ENCODE measurements at places on chromosomes 12 and 14.

GRCh38 chr14:63421226-63421625 is 102.5 kb upstream of the GPHB5 start:
- no peak for DNase-seq

DNA sequence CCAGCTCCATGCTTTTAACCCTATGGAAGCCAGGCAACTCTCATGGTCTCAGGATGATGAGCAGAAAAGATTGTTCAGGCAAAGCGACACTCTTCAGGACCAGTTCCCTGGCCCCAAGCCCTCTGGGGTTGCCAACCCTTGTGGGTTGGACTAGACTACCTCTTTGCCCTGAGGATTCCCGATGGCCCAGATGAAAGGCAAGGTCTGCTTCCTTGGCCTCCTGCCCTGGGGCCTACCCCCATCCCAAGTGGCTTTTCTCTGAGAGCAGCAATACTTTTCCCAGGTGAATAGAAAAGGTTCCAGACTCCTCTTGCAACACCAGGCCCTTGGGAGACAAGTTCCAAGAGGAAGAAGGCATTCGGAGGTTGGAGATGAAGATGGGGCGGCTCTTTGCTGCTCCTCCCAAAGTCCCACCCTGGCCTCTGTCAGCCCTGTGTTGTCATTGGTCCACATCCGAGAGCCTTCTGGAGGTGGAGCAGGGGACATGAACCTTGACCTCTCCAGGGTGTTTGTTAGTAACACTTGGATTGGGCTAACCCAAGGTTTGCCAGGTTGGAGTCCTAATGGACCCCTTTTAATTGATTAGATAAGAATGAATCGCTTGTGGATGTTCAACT is 131.1 kb downstream of the GCH1 start:
- no peak for DNase-seq

GRCh38 chr14:37056473-37056872 is 115.9 kb downstream of the SLC25A21 start:
- no peak for DNase-seq

DNA sequence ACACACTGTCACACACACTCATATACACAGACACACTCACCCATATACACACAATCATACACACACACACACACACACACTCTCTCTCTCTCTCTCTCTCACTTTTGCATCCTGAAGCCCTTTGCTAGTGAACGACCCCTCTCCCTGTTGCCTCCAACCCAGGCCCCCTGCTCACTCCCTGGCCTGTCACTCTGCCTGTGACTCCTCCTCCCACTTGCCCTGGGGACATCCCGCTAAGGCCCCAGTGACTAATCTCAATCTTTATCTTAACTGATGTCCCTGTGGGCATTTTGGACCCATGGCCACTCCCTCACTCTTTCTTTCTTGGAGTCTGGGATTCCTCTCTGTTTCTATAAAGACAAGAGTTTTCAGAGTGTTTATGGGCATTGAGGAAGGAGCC is 10.9 kb upstream of the DLK1 start:
- DNase-seq: no peak

DNA sequence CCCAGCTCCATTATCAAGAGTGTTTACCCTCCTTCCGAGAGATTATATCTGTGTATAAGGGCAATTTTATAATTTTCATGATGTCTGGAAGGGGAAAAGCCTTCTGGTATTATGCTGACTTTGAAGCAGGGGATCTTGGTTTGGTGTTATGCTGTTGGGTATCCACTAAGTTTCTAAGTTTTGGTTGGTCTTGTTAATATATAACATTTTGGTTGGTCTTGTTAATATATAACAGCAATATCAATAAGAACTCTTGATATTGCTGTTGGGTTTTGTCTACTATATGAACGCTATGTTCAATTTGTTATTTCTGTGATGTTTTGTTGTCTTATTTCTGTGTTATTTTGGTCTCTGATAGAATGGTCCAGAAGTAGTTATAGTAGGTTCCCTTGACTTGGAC is 349.2 kb upstream of the LRFN5 start:
- no peak for DNase-seq

DNA sequence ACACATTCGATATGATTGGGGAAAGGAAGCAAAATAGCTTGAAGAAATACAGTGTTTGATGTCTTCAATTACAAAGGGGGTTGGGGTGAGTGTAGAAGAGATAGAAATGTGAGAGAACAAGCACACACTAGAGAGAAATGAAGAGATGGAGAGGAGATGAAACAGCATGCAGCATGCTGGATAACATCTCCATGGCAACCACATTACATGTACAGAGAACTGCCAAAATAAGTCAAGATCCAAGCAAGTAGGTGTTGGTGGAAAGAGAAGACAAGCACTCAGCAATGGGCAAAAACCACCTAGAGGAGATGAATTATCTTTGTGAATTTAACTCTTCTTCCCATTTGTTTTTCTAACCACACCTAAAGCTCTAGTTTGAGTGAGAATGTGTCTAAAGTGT is 289.8 kb downstream of the GRIN2B start:
- no peak for DNase-seq

DNA sequence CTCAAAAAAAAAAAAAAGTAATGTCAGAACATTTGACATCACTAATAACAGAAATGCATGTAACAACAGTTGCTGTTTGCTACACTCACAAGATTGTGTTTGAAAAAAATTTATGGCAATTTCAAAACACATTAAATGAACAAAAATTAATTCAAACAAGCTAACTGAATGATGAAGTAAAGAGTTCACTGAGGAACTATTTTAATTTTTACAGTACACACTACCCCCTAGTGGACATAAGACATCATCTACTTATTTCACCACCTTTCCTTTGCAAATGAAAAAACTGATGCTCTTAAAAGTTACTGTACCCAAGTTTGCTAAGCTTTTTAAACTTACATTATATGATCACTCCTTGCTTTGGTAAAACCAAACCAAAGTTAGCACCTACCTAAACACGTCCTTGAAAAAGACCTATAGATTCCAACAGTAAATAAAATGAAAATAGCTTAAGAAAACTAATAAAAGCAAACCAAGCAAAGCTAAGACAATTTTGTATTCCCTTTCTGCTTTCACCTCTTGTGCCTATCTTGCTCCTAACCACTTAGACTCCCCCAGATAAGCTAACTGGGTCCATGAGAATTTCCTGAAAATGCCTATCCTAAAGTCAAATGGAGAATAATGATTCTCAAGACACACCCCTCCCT is 22.2 kb downstream of the UBE2N start:
- no peak for DNase-seq

DNA sequence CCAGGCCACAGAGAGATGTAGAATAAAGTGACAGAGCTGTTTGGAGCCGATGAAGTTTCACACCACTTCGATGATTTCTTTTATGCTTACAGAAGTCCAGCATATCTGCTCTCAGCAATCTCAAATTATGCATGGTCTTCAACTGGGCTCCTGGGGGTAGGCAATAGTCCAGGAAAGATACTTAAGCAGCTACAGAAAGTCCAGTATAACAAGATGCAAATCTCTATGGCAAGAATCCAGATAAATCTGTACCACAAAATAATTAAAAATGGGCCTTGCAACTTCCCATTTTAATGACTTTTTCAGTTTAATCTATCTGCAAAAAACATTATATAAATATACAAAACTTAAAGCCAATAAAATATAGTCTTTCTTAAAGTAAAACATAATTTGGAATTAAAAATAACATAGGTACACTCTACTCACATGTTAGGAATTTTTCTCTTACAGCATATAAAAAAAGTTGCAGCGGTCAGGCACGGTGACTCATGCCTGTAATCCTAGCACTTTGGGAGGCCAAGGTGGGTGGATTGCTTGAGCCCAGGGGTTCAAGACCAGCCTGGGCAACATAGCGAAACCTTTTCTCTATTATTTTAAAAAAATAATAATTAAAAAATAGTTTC is 20.5 kb upstream of the RAD51AP1 start:
- no peak for DNase-seq

DNA sequence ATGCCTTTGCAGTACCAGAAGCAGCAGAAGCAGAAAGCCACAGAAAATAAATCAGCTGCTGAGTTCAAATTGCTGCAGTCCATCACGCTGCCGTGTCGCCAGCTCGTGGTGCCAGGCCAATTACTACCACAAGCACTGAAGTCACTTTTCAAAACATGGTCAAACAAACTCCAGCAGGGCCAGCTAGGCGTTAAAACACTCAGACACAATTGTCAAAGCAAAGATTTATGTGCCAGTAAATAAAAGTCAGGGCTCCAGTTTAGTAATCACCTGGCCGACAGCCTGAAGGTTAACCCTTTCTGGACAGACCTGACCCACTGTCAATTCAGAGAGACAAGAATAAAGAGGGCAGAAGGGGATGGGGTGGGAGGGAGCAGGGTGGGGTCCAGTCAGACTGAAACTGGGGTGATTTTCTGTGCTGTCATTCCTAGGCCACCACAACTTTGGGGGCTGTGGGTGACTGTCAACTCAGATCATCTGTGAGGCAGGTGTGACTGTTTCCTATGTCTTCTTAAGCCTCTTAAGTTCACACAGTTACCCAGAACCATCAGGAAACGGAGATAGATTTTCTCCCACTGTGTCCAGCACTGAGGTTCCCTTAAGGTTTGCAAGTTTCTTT is 109.8 kb upstream of the FUT8 start:
- DNase-seq: no peak

GRCh38 chr14:51860825-51861499 is 550 bp downstream of the GNG2 start:
- DNase-seq: peak; percentile 23

GRCh38 chr14:74618078-74618952 is 6.3 kb upstream of the LTBP2 start:
- DNase-seq: peak; percentile 88

GRCh38 chr12:73124480-73124879 is 852.3 kb downstream of the TRHDE start:
- no peak for DNase-seq

DNA sequence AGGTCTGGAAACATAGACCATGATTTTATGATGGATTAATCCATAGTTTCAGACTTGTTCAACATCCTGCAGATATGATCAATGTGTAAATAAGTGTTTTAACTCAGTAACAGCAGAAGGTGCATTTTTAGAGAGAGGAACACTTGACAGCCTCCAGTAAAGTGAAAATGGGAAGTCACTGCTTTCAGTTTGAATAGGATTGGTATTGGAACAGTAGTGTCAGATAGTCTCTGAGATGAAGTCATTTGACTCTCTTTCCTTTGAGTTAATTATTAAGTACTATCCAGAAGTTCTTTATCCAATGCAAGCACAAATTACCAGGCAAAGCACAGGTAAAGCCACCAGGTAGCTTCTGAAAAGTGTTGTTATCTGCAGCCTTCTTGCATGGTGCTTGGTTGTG is 14.5 kb upstream of the NAV3 start:
- no peak for DNase-seq

DNA sequence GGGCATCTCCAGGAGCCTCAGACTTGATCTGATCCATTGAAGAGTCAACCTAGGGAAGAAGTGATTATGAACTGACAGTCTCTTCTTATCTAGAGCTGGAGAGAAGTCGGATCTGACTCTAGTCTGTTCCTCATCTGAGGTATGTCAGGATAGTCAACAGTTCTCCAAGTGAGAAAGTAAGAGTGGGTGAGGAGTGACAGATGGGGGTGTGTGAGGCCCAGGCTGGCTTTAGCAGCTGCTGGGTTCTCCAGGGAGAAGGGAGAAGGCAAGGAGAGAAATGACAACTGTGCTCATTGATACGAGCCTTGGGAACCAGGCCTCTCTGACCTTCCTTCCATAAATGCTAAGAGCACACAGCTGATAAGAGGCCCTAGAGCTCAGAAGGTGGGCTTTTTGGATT is 53.3 kb downstream of the IRAK3 start:
- no peak for DNase-seq

- no peak for DNase-seq
Observed at GRCh38 chr12:88200029-88200428, 57.9 kb downstream of the TMTC3 start.

- DNase-seq: no peak
Observed at GRCh38 chr12:27193854-27194544, 50.1 kb upstream of the STK38L start.

DNA sequence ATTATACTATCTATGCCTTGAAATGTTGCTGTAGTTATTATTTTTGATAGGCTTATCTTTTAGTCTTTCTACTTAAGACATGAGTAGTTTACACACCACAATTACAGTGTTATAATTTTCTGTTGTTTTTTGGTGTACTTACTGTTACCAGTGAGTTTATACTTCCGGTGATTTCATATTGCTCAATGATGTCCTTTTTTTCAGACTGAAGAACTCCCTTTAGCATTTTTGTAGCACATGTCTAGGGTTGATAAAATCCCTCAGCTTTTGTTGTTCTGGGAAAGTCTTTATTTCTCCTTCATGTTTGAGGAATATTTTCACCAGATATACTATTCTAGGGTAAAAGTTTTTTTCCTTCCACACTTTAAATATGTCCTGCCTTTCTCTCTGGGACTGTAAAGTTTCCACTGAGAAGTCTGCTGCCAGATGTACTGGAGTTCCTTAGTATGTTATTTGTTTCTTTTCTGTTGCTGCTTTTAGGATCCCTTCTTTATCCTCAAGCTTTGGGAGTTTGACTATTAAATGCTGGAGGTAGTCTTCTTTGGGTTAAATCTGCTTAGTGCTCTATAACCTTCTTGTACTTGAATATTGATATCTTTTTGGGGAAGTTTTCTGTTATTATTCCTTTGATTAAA is 41.5 kb upstream of the FERMT2 start:
- DNase-seq: no peak

GRCh38 chr12:25682421-25682820 is 129.3 kb upstream of the LMNTD1 start:
- DNase-seq: no peak

- DNase-seq: no peak
Observed at GRCh38 chr14:38405851-38406635, 150.2 kb upstream of the CLEC14A start.

GRCh38 chr14:96001866-96002497 is 37.2 kb upstream of the C14orf132 start:
- DNase-seq: no peak

GRCh38 chr12:116495260-116495659 is 63.9 kb upstream of the MAP1LC3B2 start:
- no peak for DNase-seq

- no peak for DNase-seq
Observed at GRCh38 chr14:74978416-74978947, 23.1 kb upstream of the PGF start.

- DNase-seq: no peak
Observed at GRCh38 chr12:12577786-12578185, 15.1 kb upstream of the DUSP16 start.

- DNase-seq: no peak
Observed at GRCh38 chr14:55274751-55275150, 3.5 kb downstream of the FBXO34 start.

- no peak for DNase-seq
Observed at GRCh38 chr12:53770281-53770680, 18.5 kb upstream of the CISTR start.

Data from CD4-positive, alpha-beta T cell treated with Interleukin-6 for 4 hours (primary cell).